ENCODE measurements at places on chromosomes 12 and 14. TPM values are rescaled to one million over a fixed set of nuclear protein-coding genes. Genes with fewer than 3 reads are reported as not detected.

ARHGEF40 gene
- total RNA-seq: 0.92 TPM

PMEL gene
- not detected for total RNA-seq

CYP46A1 gene
- 0.30 TPM for total RNA-seq

CCER1 gene
- total RNA-seq: not detected

TOMM20L gene
- 0.92 TPM for total RNA-seq

KRT75 gene
- total RNA-seq: not detected

RNASE3 gene
- total RNA-seq: not detected

NOS1 gene
- total RNA-seq: not detected

C1R gene
- total RNA-seq: 3.8 TPM
